GM12892 (cell line): ENCODE measurements at places on chromosomes 7 and 10.

DNA sequence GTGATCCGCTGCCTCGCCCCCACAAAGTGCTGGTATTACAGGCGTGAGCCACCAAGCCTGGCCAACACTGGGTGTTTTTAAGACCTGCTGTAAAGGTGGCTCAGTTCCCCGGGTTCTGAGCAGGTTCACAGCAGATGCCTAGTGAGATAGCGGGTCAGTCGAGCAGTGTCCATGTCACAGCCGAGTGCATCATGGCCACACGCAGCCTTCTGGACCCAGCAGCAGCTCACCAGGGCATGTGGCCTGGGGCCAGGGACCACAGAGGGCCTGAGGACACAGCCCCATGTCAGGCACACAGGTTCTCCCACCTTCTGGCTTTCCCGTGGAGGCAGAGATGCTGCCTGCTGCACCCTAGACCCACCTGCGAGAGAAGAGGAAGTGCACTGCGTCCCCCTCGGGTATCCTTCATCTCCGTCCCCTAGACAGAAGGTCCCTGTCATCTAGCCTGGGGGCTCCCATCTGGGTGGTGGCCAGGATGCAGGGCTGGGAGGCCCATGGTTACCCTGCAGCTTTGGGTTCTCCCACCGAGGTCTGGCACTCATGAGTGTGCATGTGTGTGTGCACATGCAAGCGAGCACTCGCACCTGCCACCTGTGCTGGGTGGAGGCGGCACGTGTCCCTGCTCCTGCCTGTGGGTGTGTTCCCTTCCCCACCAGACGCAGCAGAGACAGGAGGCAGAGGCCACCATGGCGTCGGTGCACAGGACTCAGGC is 98.6 kb downstream of the NKX6-2 start:
- DNase-seq: no peak

DNA sequence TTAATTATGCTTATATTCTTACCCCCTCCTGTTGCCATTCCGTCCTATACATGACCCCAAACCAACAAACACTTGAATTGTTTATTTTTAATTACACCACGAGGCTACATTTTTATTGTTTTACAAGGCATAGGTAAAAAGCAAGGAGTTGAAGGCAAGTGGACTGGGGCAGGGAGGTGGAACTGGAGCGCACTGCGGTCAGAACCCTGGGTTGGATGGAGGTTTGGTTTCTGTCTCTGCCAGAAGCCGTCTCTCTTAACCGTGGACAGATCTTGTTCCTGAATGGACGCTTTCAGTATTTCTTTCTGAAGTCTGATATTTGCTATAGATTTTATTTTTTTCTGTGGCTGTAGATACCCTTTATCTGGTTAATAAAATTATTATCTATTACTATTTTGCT is 19.9 kb upstream of the IGFBP3 start:
- DNase-seq: no peak

- no peak for DNase-seq
Measured at GRCh38 chr7:9201928-9202327, 768.5 kb downstream of the NXPH1 start.

GRCh38 chr10:126119599-126119998 is 223.2 kb downstream of the FANK1 start:
- DNase-seq: no peak

DNA sequence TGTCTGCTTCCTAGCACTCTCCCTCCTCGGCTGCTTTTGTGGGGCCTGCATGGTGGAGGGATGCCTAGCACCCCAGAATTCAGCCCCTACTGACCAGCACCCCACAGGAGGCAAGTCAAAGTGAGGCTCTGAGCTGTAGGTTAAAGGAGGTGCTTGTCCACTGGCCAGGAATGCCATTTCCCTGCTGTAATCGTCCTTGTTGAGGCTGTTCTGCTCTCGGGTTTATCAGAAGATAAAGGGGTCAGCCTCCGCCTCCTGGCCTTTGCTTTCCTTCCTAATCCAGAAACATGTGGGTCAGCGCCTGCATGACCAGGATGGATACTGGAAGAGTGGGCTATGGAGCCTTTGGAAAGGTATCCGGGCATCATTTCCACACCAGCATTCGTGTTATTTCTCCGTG is 98.9 kb downstream of the MKI67 start:
- DNase-seq: no peak

DNA sequence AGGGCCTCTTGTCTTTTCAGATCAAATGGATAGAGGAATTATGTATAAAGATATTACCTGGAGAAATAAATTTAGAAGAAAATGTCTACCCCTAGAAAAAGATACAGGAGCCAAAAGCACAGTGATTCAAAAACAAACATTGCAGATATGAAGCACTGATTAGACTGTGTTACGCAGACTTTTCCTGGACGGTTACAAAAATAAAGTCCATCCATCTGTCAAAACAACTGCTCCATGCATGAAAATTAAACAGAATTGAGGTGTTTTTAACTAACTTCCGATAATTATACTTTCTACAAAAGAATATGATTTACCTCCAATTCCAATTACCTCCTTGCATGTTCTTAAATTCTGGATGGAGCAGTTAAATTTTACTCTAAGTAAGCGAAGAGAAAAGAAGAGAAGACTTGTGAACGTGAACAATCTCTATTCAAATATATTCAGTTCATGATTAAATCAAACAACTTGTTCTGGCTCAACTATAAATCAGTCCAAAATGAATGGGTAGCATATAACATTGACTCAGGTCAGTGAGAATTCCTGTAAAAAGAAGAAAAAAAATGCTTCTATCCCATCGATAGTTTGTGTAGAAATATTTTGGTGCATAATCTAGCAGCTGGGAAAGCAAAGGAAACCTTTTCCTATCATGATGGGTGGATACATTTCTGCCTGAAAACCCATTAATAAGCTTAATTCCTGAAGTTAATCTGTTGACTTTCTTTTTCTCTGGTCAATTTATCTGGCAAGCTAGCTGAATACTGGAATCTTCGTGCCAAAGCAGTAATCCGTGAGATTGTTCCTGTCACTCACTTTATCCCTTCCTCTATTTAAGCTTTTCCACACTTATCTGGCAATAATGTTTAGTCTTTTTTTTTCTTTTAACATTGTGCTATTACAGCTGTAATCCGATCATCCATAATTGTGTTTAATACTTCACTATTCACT is 80.4 kb downstream of the SEMA3A start:
- no peak for DNase-seq

- no peak for DNase-seq
Measured at GRCh38 chr7:12436896-12437535, 33.4 kb upstream of the VWDE start.

DNA sequence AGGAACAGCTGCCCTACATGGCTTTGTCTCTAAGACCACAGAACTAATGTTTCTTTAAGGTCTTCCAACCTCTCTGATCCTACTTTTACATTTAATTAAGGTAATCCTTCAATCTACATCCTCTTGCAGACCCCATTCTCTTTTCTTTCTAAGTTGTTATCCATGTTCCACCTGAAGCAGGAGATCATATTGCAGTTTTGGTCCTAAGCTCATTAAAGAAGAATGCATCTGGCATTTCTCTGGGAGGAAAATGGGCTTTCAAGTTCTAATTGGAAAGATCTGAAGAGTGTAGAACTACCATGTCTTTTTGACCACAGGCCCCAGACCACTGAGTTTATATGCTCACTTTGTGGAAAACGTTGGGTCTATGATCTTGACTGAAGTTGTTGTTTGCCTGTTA is 111.2 kb downstream of the SEM1 start:
- no peak for DNase-seq

GRCh38 chr10:8531116-8531515 is 476.6 kb downstream of the GATA3 start:
- DNase-seq: no peak

DNA sequence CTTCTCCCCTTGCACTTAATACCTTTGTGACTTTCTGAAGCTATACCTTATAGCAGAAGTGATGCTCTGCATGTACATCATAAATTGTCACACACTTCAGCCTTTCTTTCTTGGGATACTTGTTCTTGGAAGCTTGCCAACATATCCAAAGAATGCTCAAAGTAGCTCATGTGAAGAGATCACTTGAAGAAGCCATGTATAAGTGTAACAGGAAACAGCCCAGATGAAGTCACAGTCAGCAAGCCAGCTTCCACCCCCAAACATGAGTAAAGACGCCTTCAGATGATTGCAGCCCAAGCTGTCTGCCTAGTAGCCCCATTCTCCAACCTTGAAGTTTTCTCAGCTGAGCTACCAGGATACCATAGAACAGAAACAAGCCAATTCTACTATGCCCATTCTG is 50.9 kb downstream of the DGKB start:
- DNase-seq: no peak

GRCh38 chr7:124375391-124375790 is 342.5 kb upstream of the TMEM229A start:
- DNase-seq: no peak

- DNase-seq: no peak
Measured at GRCh38 chr7:75879771-75880184, 944 bp downstream of the RHBDD2 start.

GRCh38 chr10:42983591-42983990 is 93.3 kb upstream of the RET start:
- DNase-seq: no peak

DNA sequence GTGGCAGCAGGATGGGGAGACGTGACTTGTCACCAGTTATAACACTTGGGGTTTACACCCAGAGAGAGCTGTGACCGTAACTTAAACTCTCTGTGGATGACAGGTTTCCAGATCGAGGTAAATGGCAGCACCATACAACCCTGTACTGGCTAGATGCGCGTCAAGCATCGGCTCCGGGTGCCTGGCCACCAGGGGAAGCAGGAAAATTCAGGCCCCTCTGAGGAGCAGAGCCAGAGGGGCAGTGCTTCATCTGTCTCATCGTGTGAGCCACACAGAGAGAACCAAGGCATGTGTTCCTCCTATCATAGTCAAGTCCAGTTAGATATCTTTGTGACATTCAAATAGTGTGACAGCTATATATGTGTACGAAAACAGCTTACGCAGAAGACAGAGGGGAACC is 652.2 kb upstream of the FOXK1 start:
- no peak for DNase-seq

DNA sequence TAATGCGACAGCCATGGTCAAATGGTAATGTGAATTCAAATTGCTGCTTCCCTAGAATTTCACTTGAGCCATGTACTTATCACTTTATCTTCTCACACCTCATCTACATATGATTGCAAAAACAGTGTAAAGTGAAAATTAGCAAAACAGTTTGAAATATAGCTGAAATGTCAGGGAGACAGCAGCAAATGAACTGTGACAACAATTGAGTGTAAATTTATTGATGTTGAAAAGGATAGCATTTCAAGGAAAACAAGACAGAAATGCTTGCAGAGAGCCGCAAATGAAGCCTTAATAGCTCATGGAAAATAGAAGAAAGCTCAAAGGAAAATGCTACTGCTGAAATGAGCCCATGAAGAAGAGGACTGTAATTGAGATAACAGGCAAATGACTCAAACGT is 516.2 kb upstream of the POT1 start:
- no peak for DNase-seq

DNA sequence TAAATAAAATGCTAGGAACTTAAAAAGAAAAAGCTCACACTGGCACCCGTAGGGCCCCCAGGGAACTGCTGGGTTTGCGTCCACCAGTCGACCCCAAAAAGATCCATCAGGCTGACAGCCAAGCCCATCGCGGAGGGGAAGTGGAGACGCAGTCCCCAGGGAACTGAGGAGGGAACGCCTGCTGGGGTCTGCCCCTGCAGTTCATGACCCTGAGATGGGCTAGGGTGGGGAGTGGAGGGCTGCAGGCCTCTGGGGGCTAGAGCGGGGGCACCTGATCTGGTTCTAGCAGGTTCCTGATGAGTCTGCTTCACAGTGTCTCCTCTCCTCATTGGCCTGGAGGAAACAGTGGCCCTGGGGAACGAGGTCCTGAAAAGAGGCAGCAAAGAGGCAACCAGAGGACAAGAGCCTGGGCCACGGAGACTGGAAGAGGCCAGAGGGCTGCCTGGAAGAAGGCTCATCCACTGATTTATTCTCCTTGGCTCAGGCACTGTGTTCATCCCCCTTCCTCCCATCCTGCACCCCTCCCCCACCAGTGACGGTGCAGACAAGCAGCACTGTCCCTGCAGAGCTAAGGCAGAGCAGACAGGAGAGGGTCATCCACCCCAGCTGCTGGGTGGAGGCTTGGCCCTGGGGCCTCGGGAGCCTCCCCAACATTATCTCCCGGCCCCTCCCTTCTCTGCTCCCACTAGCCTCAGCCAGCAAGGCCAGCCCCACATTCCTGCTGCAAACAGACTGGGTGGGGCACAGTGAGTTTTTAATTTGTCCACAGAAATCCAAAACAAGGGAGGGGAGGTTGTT is 24.7 kb upstream of the HSPA12A start:
- DNase-seq: no peak

DNA sequence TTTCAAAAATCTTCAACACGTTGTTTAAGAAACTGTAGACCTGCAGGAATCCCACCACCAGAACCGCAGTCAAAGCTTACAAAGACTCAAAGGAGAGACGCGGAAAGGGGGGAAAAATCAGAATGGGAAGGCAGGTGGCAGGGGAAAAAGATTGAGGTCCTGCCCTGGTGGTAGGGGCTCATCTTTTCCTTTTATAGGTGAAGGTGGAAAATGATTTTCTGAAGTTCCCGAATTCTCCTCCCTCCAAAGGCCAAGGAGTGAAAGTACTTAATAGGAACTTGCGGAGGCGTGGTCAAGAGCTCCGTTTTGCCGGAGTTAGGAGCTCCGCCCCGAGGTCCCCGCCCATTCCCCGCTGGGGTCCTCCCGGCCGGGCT is 724 bp downstream of the BBIP1 start:
- peak; percentile 74 for DNase-seq

DNA sequence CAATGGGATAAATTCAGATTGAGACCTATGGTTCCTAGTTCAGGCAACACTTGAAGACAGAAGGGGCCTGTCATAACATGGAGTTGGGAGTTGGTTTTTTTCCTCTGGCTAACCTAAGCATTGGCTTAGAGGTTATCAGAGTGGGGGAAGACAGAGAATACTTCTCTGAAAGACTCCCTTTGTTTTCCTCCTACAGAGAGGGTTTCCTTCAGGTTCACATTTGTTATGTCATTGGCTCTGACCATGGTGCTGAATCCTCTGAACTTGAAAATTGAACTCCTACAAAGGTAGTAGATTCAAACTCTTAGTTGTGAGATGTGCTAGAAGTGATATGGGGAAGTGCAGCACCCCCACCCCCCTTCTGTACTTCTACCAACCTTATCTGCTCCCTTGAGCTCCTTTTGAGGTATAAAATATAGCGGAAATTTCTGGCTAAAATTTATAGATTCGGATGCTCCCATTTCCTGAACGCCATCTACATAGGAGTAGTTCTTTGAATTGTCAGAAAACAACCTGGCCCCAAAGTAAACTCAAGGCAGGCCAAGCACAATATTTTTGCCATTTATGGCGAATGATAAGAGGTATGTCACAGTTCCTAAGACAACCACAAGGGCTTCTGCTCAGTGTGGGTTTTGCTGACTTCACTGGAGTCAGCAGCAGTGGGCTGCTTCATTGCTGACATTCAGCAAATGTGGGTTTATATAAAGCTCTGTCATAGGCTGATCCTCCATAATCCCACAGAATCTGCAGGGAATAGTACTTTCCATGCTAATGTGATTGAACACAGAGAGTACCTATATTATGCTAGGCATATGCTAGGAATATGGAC is 131.6 kb upstream of the KLF14 start:
- no peak for DNase-seq

DNA sequence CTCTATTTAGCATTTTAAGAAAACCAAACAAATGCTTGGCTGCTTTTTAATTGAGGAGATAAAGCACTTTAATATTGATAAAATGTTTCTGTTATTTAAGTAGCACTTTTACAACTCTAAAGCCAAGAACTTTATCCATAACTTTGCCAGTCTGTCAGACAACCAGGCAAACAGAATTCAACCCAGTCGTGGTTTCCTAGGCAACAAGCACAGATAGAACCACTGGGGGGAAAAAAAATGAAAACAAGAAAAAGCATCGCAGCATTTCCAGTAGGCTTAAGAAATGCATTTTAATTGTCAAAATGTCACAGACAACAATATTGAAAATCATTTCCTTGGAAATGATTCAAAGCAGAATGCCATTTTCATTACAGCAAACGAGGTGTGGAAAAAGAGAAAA is 323.4 kb downstream of the PARD3 start:
- no peak for DNase-seq
